Hippocampal formation (tissue), 2 donors: ENCODE measurements at places on chromosomes 13 and 19.

GRCh38 chr13:48398450-48399095 lies 14.3 kb downstream of the LPAR6 start:
- no peak for DNase-seq

DNA sequence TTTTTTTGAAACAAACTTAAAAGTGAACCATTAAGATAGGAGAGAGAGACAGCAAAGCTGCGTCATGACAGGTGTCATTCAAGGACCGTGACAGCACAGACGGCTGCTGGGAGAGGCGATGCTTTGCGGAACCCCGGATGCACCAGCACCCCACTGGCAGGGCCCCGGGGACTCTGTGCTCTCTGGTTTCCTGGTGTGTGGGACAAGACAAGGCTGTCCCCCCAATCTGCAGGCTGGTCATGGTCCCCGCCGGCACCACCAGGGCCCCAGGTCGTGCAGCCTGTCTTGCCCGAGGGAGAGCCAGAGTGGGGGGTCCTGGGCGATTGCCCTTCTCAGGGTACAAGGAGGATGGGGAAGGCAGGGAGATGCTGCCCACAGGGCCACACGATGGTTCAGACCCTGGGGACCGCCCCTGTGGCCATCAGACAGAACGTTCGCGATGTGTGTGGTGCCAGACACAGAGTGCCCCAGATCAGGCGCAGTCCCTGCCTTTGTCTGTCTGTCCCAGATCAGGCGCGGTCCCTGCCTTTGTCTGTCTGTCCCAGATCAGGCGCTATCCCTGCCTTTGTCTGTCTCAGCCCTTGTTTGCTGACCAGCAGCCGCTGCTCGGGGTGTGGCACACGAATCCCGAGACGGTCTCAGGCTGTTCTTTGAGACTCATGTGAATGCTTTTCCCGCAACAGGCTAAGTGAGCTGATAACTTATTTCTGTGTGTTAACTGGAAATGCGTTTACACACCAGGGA lies 36.1 kb downstream of the ADPRHL1 start:
- DNase-seq: no peak

GRCh38 chr19:35347171-35347929 lies at the start of gene FFAR1:
FFAR1 (plus strand) TSS chr19:35347902; CDS start chr19:35351552, 3,650 bp downstream.
- no peak for DNase-seq

GRCh38 chr13:100203696-100204367 lies 114.9 kb downstream of the PCCA start:
- no peak for DNase-seq

GRCh38 chr13:20473888-20474287 lies 51.8 kb downstream of the CRYL1 start:
- DNase-seq: no peak
